ENCODE measurements at places on chromosomes 5 and 9. TPM values are rescaled to one million over a fixed set of nuclear protein-coding genes. Genes with fewer than 3 reads are reported as not detected.

SHOC1 gene
- polyA plus RNA-seq: not detected

NSG2 gene
- polyA plus RNA-seq: not detected

ADGRD2 gene
- polyA plus RNA-seq: not detected

CCDC180 gene
- 0.38 TPM for polyA plus RNA-seq

TAS2R1 gene
- polyA plus RNA-seq: not detected

NME5 gene
- polyA plus RNA-seq: not detected

AKNA gene
- polyA plus RNA-seq: 45.6 TPM

GDA gene
- not detected for polyA plus RNA-seq

LTC4S gene
- polyA plus RNA-seq: 4.0 TPM

MAMDC2 gene
- polyA plus RNA-seq: 0.10 TPM

PANK3 gene
- 4.8 TPM for polyA plus RNA-seq

PCDHGC4 gene
- polyA plus RNA-seq: not detected

PTGS1 gene
- not detected for polyA plus RNA-seq

DPP7 gene
- 158 TPM for polyA plus RNA-seq

KDM3B gene
- polyA plus RNA-seq: 14.7 TPM
